CD4-positive, alpha-beta T cell treated with Interleukin-6 at 100 ng/mL for 8 hours (primary cell): ENCODE measurements at places on chromosomes 13 and 19.

GRCh38 chr13:40961826-40962225, 57.3 kb downstream of the ELF1 start:
- no peak for DNase-seq

GRCh38 chr19:799076-799881, 2.0 kb downstream of the PTBP1 start:
- no peak for DNase-seq

- DNase-seq, result no peak
Observed at GRCh38 chr13:76398425-76398824, 487.8 kb downstream of the KCTD12 start.

- no peak for DNase-seq
Observed at GRCh38 chr19:34837262-34837661, 64.2 kb upstream of the ZNF599 start.

DNA sequence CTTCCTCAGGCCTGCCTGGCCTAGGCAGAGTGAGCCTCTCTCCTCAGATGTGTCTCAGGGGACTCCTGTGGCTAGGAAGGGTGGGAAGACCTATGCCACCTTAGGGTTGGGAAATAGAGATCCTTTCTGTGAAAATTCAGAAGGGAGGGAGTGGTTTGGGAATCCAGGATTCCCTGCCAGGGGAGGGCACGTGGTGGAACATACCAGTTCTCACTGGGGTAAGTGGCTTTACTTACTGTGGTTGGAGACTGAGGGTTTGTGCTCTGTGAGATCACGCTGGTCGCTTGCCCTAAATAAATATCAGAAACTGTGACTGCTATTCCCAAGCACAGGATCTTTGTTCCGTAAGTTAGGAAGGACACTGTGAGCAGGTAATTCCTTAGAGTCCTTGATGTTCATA, 16.9 kb downstream of the CEACAM1 start:
- DNase-seq, result no peak

GRCh38 chr13:111482806-111483620, 162.6 kb downstream of the TEX29 start:
- no peak for DNase-seq

- no peak for DNase-seq
Observed at GRCh38 chr13:40749327-40749726, 21.7 kb downstream of the MRPS31 start.

DNA sequence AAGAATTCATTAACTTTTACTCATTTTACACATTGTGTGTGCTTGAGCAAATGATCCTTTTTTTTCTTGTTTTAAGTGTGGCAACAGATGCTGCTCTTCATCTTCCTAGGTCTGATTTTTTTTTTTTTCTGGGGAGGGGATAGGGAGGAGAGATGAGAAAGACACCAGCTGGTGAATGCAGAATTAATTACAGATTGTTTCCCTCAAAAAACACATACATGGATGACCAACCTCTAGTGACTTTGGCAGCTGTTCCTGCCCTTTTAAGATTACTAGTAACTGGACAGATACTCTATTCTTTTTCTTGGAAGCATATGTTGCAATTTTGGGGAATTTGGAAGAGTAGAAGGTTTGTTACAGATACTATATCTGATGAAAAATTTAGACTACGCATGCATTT, 103.6 kb upstream of the MYO16 start:
- DNase-seq, result no peak

DNA sequence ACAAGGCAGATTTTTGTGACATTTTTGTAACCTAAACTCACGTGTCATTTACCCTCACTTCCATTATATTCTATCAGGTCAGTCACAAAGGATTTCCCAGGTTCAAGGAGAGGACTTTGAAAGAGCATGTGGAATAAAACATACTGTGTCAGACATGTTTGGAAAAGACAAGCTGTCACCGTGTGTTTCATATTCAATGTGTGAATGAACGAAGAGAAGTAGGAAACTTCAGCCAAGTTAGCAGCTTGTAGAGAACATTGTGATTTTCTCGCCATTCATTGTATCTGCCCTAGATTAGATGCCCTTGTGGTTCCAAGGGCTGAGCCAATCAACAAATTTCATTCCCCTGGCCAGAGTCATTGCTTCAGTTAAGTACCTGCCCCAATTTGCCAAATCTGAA, 2288.9 kb upstream of the PCDH20 start:
- no peak for DNase-seq

DNA sequence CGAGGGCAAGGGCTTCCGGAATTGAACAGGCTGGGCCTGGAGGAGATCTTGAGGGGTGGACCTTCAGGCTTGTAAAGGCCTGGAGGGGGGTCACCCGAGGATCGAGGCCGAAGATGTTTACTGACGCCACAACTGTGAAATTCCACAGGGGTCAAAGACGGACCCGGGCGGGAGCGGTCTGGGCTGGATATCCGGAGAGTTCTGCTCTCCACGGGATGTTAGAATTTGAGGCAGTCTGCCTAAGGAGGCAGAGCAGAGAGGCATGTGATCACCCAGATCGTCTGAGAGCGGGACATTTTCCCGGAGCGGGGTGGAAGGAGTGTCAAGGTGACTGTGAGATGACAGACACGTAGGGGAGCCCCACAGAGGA, 13.2 kb downstream of the KLHL26 start:
- no peak for DNase-seq

DNA sequence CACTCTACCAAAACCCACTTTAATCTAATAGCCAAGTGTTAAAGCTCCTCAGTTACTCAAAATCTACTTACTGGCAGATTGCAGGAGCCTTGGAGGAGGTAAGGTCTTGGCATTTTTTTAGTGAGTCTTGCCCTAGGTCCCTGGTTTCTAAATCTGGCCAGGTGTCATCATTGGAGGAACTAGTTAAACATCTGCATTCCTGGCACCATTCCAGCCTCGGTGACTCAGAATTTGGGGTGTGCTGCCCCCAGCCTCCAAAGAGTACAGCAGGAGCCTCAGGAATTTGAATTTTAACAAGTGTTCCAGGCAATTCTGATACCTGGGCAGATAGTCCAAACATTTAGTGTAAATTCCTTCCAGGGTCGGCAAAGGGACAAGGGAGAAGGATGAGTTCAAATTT, 37.4 kb downstream of the KLF5 start:
- no peak for DNase-seq

- no peak for DNase-seq
Observed at GRCh38 chr19:6694147-6694815, 24.3 kb upstream of the TNFSF14 start.

DNA sequence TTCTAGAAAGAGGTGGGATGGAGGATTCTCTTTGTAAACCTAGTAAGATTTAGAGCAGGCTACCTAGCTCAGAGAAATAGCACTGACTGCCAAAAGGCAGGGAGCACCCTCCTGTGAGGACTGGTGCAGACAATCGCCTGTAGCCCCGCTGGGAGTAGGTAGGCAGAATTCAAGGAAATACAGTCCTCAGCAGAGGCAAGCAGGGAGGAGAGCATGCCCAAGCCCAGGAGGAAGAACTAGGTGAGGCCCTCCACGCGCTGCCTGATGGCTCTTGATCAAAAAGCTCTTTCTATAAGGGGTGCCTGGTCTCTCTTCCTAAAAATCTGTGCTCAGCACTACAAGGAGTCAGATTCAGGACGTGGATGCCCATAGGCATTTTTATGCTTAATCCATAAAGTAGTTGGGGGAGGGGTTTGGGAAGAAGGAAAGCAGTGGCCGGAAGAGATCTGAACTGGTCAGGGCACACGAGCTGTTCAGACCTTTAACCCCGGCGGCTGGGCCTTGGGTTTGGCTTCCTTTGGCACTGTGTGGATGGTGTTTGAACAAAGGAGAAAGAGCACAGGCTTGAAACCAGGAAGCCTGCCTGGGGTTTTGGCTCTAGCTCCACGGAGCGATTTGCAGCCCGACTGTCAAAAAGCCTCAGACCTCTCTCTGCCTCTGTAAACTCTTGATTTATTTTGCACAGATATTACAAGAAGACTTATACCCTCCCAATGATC, 320.6 kb downstream of the FOXO1 start:
- no peak for DNase-seq

DNA sequence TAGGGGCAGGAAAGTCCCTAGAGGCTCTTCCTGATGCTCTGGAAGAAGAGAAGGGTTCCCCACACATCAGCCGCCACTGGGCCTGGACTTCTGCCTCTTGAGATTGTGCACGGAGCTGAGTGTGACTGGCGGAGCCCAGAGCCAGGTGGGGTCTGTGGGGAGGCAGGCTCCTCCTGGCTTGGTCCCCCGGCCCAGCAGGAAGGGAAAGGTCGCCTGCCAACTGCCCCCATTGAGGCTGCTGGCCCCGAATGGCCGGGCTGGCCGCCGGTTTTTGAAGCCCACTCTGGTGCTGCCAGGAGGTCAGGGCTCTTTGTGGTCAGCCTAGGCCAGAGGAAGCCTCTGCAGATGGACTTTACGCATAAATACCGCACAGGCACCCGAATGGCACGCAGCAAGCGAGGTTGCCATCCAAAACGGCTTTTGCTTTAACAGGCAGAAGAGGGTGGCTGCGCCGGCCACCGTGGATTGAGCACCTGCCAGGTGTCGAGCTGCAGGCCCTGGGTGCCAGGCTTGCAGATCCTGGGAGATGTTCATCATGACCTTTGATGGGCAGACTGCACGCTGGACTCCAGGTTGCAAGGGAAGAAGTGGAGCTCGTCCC, 5.0 kb downstream of the DAZAP1 start:
- no peak for DNase-seq

DNA sequence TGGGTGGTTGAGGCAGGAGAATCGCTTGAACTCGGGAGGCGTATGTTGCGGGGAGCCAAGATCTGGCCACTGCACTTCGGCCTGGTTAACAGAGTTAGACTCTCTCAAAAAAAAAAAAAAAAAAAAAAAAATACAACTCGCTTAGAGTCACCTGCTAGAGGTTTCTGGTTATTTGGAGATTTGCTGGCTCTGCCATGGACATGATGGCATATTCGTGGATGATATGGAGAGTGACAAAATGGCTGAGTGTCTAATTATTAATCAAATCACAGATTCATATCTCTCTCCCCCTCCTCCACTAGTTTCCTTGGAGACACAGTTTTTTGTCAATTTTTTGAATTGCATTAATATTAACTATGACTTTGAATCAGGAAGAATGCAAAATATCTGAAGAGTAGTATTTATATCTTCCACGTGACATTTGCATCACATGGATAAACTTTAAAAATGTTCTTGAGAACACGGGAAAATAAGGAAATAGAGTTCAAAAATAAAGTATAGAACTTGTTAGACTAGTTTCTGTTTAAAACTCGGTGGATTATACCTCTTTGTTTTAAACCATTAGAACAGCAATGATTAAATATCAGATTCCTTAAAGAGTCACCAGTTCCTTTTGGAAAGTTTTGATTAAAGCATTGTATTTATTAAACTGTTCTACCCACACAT, 47.8 kb downstream of the KLF5 start:
- DNase-seq, result no peak

DNA sequence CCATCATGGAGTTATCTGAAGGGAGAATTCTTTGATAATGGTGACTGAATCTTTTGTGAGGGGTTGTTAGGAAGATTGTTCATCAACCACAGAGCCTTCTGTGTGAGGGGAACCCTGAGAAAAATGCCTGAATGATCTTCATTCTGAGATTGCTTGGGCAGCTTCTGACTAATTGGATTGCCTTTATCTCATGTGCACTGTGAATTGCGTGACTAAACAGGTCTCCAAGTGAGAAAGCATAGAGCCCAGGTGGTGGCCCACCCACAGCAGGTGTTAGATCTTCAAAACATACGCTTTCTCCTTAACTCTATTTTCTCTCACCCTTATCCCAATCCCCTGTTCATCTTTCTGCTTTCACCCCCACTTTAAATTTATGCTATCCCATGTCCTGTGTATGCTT, 58.3 kb downstream of the DOCK9 start:
- DNase-seq, result no peak

- DNase-seq, result no peak
Observed at GRCh38 chr19:4554717-4555116, 4.8 kb downstream of the SEMA6B start.

GRCh38 chr19:32677657-32678056, 2.0 kb downstream of the RGS9BP start:
- no peak for DNase-seq

DNA sequence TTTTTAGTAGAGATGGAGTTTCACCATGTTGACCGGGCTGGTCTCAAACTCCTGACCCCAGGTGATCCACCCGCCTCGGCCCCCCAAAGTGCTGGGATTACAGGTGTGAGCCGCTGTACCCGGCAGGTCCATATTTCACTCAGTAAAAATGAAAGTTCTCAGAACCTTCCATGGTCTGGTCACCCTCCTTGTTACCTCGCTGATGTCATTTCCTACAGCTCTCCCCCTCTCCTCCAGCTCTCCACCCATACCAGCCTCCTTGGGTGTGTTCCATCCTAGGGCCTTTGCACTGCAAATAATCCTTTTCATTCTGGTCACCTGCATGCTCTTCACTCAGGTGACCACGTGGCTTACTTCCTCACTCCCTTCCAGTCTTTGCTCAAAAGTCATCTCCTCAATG, 78.2 kb upstream of the TNFSF11 start:
- DNase-seq, result no peak

DNA sequence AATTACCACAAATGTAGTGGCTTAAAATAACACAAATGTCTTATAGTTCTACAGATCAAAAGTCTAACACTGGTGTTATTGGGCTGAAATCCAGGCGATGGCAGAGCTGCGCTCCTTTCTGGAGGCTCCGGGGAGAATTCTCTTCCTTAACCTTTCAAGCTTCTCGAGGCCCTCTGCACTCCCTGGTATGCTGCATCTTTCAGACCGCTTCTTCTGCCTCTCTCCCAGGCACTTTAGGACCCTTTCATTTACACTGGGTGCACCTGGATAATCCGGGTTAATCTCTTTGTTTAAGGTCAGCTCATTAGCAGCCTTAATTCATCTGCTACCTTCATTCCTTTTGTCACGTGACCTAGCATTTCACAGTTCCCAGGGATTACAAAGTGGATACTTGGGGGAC, 211.3 kb upstream of the RFC3 start:
- no peak for DNase-seq

DNA sequence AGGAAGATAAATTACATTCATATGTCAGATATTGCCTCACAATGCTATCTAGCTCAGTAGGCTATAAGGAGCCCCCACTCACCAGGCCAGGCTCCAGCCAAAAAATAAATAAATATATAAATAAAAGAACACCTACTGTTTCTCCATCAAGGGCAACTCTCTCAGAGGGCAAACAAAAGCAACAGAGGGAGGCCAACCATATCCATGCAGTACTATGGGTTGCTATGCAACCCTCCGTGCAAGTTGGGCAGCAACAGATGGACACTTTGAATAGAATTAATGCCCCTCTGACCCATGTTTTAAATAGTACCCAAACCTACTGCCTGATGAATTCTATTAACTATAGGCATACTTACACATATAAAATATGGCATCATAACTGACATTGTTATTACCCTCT, 279.8 kb upstream of the EDNRB start:
- DNase-seq, result no peak

GRCh38 chr13:66774046-66774445, 456.1 kb downstream of the PCDH9 start:
- no peak for DNase-seq

- no peak for DNase-seq
Observed at GRCh38 chr13:33917190-33917589, 99.2 kb downstream of the RFC3 start.

GRCh38 chr13:94394723-94395122, 84.8 kb downstream of the DCT start:
- DNase-seq, result no peak
